ENCODE measurements at places on chromosomes 16 and 17. TPM values are rescaled to one million over a fixed set of nuclear protein-coding genes. Genes with fewer than 3 reads are reported as not detected.

The LHX1 gene
- not detected for total RNA-seq

The C17orf78 gene
- total RNA-seq = not detected

The KRT13 gene
- total RNA-seq = 7.3 TPM

The SPATA20 gene
- total RNA-seq = 33.0 TPM

The ZNF830 gene
- total RNA-seq = 14.5 TPM

The CDIP1 gene
- 26.1 TPM for total RNA-seq

The GLTPD2 gene
- not detected for total RNA-seq

The RPRML gene
- total RNA-seq = 0.91 TPM

The ZP2 gene
- not detected for total RNA-seq

The CCL17 gene
- not detected for total RNA-seq

The MT3 gene
- total RNA-seq = not detected

The HNF1B gene
- 17.0 TPM for total RNA-seq

The GDPD3 gene
- total RNA-seq = 2.8 TPM

The LRRC37A gene
- total RNA-seq = 1.6 TPM

The KRTAP3-1 gene
- total RNA-seq = not detected

The GCGR gene
- 11.1 TPM for total RNA-seq

The GUCY2D gene
- not detected for total RNA-seq

The LRRC46 gene
- total RNA-seq = 0.49 TPM

The CCL14 gene
- total RNA-seq = 4.9 TPM

The CA7 gene
- total RNA-seq = not detected

The TMEM92 gene
- 8.4 TPM for total RNA-seq

The NLRC3 gene
- 2.9 TPM for total RNA-seq

The CEP295NL gene
- 2.6 TPM for total RNA-seq

The GNAO1 gene
- total RNA-seq = not detected

Data from upper lobe of left lung (tissue), 6 donors.